ENCODE measurements at places on chromosomes 13 and 19.

DNA sequence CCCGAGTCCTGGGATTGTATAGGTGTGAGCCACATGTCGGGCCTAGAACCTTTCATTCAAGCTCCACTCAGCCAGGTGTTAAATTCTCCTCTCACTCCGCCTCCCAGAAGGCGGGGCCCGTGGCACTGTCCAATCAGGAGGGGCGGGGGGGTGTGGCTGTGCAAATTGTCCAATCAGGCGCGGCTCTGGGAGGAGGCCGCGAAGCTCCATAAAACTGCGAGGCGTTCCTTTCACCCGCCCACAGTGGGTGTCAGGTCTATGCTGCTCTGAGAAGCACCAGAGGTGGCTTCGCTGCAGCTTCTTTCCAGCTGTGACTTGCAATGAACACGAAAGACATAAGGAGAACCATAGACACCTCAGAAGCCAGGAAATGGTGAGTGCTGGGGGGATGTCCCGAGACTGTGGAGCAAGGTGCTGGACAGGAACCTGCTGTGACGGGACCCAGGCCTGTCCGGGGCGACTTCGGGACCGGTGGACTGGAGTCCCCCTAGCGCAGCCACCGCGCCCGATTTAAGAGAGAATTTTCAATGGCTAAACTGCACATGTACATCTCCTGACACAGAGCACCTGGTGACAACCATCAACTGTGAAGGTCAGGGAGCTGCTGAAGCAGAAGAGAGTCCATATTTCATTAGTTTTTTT lies 3.0 kb upstream of the ZNF136 start:
- DNase-seq: no peak

GRCh38 chr13:37138926-37139325 lies 33.5 kb upstream of the CSNK1A1L start:
- DNase-seq: no peak

DNA sequence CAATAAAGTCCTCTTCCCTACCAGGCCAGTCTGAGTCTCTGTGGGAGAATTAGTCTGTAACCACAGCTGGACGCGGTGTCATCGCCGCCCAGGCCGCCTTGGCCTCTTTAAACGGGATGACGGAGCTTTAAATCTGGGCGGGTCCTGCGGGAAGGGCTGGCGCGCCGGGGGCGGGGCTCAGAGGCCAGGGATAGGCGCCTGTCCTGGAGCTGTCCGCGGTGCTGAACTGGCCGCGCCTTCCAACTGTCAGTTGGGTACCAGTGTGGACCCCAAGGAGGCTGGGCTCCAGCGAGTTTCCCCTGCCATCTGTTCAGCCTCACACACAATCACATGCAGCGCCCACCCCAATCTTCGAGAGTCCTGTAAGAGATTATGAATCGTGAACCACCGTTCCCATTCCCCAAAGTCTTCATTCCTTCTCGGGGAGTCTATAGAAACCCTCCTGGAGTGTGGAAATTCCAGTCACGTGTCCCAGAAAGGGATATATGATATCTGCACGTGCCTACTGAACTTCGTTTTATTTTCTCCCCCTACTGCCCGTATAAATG lies 11.5 kb downstream of the APLP1 start:
- peak; percentile 97 for DNase-seq

DNA sequence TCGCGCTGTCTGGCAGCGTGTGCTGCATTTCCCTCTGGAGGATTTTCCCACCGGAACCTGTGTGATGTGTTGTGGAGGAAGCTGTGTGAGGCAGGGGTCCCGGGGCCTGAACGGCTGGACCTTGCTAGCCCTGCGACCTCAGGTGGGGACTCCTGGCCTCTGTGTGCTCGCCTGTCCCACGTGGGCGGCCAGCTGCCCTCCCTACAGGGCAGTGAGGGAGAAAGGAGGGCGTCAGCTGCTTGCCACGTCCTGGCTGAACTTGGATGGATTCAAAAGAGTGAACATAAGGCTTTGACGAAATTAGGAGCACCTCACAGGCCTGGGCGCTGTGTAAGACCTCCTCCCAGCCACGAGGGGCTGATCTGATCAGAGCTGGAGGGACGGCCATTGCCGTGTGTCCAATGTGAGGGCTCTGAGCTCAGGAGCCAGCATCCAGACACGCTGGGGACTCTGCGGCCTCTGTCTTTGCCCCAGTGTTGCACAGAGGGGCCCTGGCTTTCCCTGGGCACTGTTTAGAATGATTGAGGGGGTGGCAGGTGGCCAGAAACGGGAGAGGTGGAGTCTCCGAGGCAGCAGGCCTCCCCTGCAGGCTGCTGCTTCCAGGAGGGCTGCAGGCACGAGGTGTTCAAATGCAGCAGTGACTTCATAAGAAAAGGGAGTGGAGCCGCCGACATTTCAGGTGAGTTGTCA lies 13.0 kb downstream of the TFDP1 start:
- DNase-seq: no peak

GRCh38 chr13:47829690-47830089 lies 171.4 kb downstream of the SUCLA2 start:
- no peak for DNase-seq

DNA sequence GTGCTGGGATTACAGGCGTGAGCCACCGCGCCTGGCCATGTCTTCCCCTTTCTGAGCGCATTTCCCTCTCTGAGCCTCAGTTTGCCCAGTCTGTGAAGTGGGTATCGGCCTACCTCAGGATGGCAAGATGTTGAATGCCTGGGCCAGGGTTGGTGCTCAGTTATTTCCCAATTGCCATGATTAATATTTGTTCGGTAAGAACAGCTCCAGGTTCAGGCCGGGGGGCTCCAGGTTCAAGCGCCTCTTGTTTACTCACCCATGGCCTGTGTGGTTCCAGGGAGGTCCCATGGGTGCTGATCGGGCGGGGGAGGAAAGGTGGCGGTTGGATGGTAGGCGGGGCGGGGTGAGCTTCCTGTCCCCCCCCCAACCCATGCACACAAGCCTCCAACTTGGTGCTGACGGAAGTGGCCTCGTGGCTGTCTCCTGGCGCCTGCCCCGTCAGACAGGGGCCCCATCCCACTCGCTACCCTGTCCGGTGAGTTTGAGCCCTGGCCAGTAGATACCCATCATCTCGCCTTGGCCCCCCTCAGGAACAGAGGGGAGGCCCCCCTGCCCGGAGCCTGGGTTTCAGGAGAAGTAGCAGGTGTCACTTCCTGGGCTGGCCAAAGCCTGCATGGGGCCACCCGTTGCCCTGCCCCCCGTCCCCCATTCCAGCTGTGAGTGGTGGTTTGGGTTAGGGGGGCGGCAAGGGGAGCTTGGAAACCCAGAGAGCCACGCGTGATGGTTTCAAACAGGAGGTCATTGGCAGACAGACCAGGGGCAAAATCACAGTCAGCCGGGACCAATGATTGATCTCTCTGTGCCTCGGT lies at the start of gene FCHO1:
Gene FCHO1 (plus strand): TSS at position 375 of the 809 bp plus-strand sequence. CDS start 3,688 bp downstream, outside the sequence.
- no peak for DNase-seq

- DNase-seq: peak; percentile 65
Observed at GRCh38 chr19:35986664-35987570, 8.1 kb upstream of the SDHAF1 start.

- DNase-seq: peak; percentile 74
Observed at GRCh38 chr19:54231077-54231931, 8.5 kb upstream of the LILRB3 start.

DNA sequence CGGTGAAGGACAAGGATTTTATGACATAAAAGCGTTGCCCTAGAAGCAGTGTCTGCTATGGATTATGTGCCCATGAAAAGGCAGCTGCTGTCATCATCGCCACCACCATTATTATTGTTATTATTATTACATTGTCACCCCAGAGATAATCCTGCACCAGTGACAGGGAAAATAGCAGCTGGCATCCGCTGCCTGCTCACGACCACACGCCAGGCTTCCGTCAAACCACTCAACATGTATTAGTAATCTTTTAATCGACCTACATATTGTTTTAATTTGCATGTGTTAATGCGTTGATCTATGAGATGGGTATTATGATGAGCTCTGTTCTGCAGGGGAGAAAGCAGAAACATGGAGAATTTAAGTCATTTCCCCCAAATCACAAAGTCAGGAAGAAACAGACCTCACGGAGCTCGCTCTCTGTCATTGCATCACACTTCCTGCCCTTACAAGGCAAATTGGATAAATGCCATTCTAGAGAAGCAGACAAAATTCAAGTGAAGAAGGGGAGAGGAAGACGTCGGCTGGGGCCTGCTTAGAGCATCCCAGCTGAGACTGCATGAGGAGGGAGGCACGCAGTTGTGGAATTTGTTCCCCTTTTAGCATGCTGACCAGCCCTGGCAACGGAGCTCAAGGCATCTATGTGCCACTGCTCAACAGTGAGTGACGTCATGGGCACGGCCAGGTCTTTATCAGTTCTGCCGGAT lies at the start of gene FFAR3:
Gene FFAR3 (plus strand): TSS at position 594 of the 707 bp plus-strand sequence. CDS start 431 bp downstream, outside the sequence.
- DNase-seq: peak; percentile 90

GRCh38 chr19:55526216-55527196 lies 10.4 kb downstream of the SBK2 start:
- no peak for DNase-seq

DNA sequence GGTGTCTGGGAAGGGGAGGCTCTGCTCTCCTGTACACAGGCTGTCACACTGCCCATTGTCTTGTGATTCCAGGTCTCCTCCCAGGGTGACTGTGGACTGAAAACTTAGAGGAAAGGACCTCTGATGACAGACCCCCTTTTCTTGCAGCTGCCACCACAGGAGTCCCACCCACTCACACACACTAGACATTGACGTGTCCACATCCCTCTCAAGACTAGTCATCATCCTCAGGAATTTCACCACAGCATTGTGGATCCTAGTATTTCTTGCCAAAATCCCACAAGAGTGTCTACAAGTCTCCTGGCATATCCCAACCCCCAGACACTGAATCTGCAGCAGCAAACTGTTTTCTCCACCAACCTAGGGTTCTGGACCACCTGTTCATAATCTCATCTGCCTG lies 5.3 kb downstream of the ZNF85 start:
- no peak for DNase-seq

- no peak for DNase-seq
Observed at GRCh38 chr13:86633346-86633745, 834.1 kb upstream of the SLITRK6 start.

DNA sequence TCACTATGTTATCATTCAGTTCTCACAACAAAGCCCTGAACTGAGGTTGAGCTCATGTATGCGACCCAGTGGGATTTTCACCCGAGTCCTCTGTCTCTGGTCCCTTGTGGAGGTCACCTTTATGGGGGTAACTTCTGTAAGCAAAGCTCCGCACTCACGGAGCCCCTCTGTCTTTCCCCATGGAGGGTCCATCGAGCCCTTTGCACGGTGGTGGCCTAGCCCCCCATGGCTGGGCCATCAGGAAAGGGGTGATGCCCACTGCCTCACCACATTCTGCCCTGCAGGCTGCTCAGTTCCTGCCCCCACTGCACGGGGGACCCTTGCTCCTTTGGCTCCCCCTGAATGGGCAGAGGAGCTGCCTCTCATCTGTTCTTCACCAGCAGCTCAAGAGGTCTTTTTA lies 39.6 kb downstream of the CHST8 start:
- no peak for DNase-seq
